ENCODE measurements at places on chromosomes 2 and 18.

DNA sequence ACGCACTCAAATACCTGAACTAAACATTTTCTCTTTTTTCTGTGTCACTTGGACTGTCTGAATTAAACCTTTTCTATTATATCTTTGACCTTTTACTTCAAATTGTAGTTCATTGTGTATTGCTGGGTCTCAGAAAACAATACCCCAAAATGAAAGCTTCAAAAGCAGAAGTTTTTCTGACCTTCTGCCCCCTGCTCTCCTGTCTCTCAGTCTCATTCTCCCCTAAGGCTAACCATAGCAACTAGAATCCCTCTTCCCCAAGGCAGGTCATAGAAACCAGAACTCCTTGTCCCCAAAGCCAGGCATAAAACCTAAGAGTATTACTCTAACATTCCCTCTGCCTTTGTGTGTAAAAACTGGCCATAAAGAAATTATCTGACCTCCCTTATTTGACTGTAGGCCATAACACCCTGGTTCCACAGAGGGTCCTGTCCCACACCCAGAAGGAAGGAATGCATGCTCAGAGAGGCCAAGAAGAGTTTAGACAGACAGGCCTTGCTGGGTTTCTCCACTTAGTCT is 93.5 kb upstream of the B3GNT2 start:
- DNase-seq, result no peak

DNA sequence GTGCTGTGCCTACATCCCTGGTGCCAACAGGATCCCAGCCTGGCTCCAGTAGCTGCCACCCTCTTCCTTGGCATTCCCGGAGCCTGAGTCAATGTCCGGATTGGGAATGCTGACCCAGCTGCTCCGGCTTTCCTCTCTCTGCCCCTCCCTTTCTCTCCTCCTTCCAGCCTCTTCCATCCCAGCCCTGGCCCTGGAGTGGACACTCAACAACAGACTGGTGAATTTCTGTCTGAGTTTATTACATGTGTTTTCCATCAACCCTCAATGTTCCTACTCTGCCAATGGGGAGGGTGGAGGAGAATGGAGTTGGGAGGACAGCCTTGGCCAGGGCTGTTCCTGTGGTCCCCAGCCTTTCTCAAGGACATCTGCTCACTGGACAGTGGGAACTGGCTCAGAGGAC is 917 bp upstream of the PRKAG3 start:
- DNase-seq, result peak; percentile 16

GRCh38 chr2:76444732-76445131 is 734.0 kb upstream of the GCFC2 start:
- no peak for DNase-seq

DNA sequence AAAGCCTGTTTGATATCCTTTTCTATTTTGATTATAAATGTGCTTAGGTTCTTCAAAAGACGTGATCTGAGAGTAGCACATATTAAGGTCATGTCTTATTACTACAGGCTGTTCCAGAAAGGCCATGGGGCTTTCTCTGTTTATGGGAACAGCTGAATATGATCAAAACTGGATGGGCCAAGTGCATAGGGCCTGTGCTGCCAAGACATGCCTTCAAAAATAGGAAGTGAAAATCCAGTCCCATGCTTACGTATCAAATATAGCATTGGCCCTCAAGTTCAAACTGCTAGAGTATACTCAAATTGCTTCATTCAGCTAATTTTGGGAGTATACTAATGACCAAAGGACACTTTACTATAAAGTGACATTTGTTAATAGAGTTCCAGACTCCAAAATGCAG is 24.1 kb downstream of the SLC25A52 start:
- no peak for DNase-seq

- DNase-seq, result no peak
Observed at GRCh38 chr2:185145316-185146121, 547.2 kb downstream of the ZNF804A start.
